HFFc6 (cell line): ENCODE measurements at places on chromosomes 4 and X. TPM values are rescaled to one million over a fixed set of nuclear protein-coding genes. Genes with fewer than 3 reads are reported as not detected.
A peak's percentile ranks its signal among the peaks of the same experiment; 100 is the strongest.

MGAT4D gene
- total RNA-seq, result not detected in 3 replicates

PF4V1 gene
- total RNA-seq, result not detected in 3 replicates

THAP6 gene
- 13.7 to 21.5 TPM (median 19.8 TPM) in 3 replicates for total RNA-seq

TCEAL7 gene
- total RNA-seq, result 12.7 and 15.8 TPM in 2 replicates

SEPSECS gene
- total RNA-seq, result 5.6 to 6.2 TPM (median 5.7 TPM) in 3 replicates

RHOXF1 gene
- total RNA-seq, result not detected in 3 replicates

SCRG1 gene
- not detected in 3 replicates for total RNA-seq

- H3K36me3 ChIP-seq, result no peaks in the 10 kb centered on the region
- DNase-seq, result no peak
- H3K27me3 ChIP-seq, result peaks cover 1% of the 10 kb centered on the region; the same call in 1 of the 2 replicates
- H3K4me1 ChIP-seq, result no peaks in the 10 kb centered on the region
- H3K27ac ChIP-seq, result no peak overlapping the region
- H3K4me3 ChIP-seq, result no peak overlapping the region
Measured at GRCh38 chrX:148914783-148915182, 414.4 kb downstream of the AFF2 start.

- no peaks in the 10 kb centered on the region for H3K36me3 ChIP-seq
- no peaks in the 10 kb centered on the region for H3K4me1 ChIP-seq
- H3K4me3 ChIP-seq, result no peak within 1 kb of the TSS
- peaks cover 6% of the 10 kb centered on the region for H3K27me3 ChIP-seq
- DNase-seq, result no peak
Measured at GRCh38 chrX:17860811-17861488, at the start of gene RAI2. Gene RAI2 (minus strand): TSS chrX:17861298. CDS start chrX:17802010, 59,288 bp downstream.

DNA sequence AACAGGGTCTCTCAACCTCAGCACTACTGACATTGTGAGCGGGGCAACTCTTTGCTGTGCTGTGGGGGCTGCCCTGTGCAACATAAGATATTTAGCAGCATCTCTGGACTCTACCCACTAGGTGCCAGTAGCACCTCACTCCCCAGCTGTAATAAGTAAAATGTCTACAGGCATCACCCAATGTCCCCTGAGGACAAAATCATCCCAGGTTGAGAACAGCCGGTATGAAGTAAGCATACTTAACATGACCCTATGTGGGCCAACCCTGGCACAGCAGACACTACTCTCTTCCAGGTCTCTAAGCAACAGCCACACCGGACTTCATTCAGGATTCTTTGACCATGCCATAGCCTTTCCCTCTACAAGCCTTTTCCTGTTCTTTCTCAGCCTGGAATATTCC lies 10.5 kb upstream of the MGST2 start:
- peak; percentile 45 for DNase-seq
- H3K4me3 ChIP-seq, result no peak overlapping the region
- H3K27me3 ChIP-seq, result peaks cover 16% of the 10 kb centered on the region
- peaks cover 32% of the 10 kb centered on the region for H3K4me1 ChIP-seq
- no peak overlapping the region; the same call in 1 of the 2 replicates for H3K27ac ChIP-seq

DNA sequence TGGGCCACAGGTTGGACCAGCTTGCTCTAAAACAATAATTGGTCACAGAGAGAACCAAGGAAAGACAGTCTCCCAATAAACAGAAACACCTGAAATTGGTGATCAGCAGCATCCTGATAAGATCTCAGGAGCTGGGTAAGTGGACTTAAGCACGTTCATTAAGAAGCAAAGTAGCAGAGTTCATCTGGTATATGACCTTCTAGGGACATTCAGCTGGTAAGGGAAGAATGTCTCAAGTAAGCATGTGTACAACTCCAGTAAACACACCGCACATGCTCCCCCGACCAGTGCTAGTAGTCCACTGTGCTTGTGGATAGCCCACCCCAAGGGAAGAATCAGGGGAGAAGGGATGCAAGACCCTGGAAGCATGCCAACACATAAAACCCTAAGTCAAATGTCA lies 216.9 kb downstream of the EPHA5 start:
- no peak for DNase-seq
- no peaks in the 10 kb centered on the region for H3K27me3 ChIP-seq
- H3K4me3 ChIP-seq, result no peak overlapping the region
- H3K36me3 ChIP-seq, result no peaks in the 10 kb centered on the region

DNA sequence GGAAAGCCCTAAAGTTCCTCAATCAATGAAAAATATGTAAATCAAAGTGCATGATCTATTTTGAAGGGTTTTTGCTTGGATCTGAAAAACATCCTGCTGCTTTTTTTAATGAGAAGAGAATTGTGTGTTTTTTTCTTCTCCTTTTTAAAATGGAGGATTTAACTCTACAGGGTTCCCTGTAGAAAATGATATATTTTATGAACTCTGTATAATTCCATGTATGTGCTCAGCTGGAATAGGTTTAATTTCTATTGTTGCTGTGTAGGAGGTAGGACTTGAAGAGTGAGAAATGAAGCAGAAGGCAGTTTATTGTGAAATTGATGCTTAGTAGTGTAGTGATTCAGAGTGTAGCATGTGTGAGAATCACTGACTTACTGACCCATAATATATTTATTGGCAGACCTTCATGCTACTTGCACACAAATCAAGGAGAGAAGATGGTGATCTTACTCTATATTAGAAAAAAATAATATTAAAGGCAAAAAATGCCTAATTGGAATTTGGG lies 286.8 kb upstream of the FSTL5 start:
- no peak overlapping the region for H3K4me3 ChIP-seq
- DNase-seq, result no peak
- H3K4me1 ChIP-seq, result no peaks in the 10 kb centered on the region
- H3K36me3 ChIP-seq, result no peaks in the 10 kb centered on the region

- no peak for DNase-seq
- H3K36me3 ChIP-seq, result no peaks in the 10 kb centered on the region
- no peak overlapping the region for H3K4me3 ChIP-seq
- H3K4me1 ChIP-seq, result peaks cover 4% of the 10 kb centered on the region; the same call in 1 of the 2 replicates
Measured at GRCh38 chr4:185637163-185637875, 102.0 kb upstream of the PDLIM3 start.

DNA sequence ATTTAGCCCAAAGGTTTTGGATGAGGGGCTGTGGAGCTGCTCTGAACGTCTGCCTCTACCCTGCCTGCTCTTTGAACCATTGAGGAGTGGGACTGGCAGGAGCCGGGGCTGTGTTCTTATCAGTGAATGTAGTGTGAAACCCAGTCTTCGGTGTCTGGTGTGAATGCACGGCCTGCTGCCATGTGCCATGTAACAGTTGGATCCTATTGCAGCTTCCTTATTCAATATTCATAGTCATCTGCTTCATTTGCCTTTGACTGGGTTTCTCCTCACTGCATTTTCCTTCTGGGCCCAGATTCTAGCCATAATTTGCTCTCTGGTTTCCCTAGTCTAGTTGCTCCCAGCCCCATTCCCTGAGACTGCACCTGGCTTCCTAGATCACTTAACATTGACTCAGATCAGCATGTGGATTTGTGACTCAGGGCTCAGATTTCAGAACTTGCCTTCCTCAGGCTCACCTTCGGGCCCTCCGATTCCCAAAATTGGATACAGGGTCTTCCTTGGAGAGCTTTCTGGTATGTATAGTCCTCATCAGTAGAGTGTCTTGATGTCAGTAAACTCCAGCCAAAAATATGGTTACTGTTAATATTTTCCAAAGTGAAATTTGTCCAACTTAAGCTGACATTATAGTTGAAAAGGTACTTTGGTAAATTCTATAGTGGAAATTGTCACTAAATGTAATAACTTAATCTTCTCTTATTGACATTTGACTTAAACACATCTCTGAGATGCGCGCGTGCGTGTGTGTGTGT lies 94.0 kb upstream of the DDIT4L start:
- no peak overlapping the region for H3K4me3 ChIP-seq
- no peaks in the 10 kb centered on the region for H3K36me3 ChIP-seq
- no peaks in the 10 kb centered on the region for H3K27me3 ChIP-seq
- H3K27ac ChIP-seq, result no peak overlapping the region

DNA sequence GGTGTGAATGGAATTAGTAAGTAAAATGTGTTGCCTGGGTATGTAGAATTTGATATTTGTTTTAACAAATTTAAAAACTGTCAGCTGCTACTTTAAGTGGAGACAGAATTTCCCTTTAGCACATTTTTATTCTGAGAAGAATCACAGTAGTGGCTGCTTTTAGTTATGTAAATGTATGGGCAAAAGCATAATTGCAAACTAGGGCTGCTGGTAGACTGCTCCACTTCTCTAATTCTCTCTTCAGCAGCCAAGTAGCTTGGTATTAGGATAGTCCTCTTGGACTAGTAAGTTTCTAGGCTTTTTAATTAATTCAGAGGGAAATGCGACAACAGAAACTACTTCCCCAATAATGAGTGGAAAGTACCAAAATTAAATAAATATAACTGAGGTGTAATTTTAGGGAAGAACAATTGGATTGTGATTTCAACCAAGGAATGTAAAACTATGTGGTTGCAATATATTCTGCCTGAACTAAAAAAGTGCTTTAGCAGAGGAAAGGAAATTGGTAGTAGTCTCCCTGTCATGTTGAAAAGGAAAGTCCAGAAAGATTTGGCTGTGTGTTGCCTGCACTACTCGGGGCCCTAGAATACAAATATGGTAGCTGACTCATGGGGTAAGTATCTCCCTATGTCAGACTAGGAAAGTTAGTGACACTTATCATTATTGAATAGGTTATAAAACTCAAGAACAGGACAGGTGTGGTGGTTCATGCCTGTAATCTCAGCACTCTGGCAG lies 9.2 kb upstream of the EIF4E start:
- peaks cover 39% of the 10 kb centered on the region for H3K4me1 ChIP-seq
- peaks cover 6% of the 10 kb centered on the region; the same call in 1 of the 2 replicates for H3K36me3 ChIP-seq
- H3K4me3 ChIP-seq, result peak overlapping the region; percentile 44
- peak; percentile 46 for DNase-seq

DNA sequence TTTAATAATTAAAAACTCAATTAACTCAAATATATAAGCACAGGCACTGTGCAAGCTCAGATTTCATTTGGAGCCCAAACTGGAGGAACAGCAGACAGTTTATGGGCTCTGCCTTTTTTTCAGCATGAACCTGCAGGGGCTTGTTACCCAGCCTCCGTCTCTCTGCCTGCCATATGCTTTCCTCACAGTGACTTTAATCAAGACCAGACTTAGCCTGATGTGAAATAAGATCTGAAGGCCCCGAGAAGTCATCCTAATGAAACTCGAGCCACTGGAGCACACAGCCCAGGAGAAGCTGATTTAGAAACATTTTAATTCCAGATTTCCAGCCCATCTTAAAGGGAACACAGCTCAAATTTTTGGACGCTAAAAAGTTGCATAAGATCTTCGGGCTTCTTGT lies 55.6 kb downstream of the SPATA18 start:
- no peak overlapping the region for H3K4me3 ChIP-seq
- H3K4me1 ChIP-seq, result peaks cover 24% of the 10 kb centered on the region
- no peaks in the 10 kb centered on the region for H3K36me3 ChIP-seq

DNA sequence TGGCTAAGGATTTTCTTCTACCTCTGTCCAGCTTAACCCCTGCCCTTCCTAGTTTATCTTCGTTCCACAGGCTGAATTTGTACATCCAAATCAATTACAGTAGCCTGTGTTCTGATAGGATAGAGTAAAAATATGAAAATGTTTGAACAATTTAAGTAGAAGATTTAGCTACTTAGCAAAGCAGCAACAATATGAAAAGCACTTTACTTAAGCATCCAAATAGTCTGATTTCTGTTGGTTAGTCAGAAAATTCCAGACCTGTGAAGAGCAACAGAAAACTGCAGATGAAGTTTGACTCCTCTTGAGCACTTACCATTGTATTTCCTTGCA lies 2.0 kb downstream of the ARSJ start:
- peak; percentile 10 for DNase-seq
- H3K27ac ChIP-seq, result peak overlapping the region; percentile 94
- peak overlapping the region; percentile 92 for H3K4me3 ChIP-seq
- peaks cover 49% of the 10 kb centered on the region for H3K36me3 ChIP-seq

GRCh38 chrX:150719621-150720020 lies 26.4 kb downstream of the MTMR1 start:
- H3K36me3 ChIP-seq, result no peaks in the 10 kb centered on the region; the same call in 1 of the 2 replicates
- H3K4me1 ChIP-seq, result no peaks in the 10 kb centered on the region
- H3K27me3 ChIP-seq, result no peaks in the 10 kb centered on the region; the same call in 1 of the 2 replicates
- DNase-seq, result no peak
- no peak overlapping the region for H3K4me3 ChIP-seq
- no peak overlapping the region for H3K27ac ChIP-seq
